ENCODE measurements at places on chromosomes 6 and 20.

GRCh38 chr6:56739836-56740815 is 97.4 kb upstream of the DST start:
- no peak for DNase-seq

- no peak for DNase-seq
These were observed 333.3 kb downstream of the HACE1 start for GRCh38 chr6:104526376-104526775.

- no peak for DNase-seq
These were observed 1109.0 kb upstream of the FLRT3 start for GRCh38 chr20:15446373-15446772.

DNA sequence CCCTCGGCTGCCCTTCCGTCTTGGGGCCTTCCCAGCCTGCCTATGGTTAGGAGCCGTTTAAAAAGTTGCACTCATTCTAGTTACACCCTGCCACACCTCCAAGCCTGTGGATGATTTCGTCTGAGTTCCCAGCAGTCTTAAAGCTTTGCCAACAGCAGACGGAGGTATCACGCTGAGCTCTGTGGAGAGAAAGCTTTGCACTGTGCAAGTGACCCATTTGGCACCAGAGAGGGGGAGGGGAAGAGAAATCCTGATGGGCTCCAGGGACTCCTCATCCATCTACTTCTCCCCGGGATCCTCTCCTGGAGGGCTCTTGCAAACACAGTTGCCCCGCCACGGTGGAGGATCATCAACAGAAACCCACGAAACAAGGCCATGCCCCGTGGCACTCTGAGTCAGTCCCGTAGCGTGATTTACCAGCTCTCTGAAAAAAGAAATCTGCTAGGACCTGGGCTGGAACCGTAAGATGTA is 98.8 kb upstream of the CITED2 start:
- DNase-seq: peak; percentile 66

DNA sequence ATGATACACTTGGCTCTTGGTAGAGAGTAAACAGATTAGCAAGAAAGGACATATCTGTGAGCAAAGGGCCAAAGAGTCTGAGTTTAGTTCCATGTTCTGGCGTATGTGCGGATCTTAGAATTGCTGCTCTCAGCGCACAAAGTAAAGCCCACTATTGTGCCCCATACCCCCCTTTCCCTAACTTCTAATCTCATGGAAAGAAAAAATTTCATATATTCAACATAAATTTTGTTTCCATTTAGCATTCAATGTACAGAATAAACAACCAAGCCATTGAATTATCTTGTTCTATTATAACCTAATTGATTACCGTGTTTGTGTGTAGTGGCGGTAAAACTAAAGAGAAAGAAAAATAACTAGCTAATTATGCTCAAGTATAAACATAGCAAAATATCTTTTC is 30.5 kb downstream of the FILIP1 start:
- no peak for DNase-seq
